AG20443 (cell line): ENCODE measurements at places on chromosomes 4 and X.
A peak's percentile ranks its signal among the peaks of the same experiment; 100 is the strongest.

DNA sequence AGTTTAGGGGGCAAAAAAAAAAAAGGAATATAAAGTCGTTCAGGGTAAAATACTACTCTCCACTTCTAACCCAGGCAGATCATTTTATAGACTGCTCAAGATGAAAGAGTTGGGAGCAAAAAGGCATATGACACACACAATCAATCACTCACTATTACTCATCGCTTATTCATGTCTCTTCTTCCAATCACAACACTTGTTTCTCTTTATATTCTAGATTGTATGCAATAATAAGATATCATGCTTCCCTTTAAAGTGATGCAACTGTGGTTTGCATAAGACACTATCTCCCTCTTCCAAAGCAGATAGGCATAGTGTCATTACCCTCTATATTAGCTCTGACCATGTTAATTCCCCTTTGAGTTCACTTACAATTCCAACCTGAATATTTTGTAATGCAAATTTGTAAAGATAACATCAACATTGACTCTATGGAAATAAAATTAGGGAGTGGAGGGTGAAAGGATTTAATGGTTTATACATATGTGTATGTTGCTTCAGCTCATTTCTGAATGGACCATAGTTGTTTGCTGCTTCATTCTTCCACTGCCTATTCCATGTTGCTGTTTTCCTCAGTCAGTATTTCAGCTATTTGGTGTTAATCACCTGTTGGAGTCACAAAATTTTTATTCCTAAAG, 154.9 kb upstream of the EPHA5 start:
- no peak for DNase-seq

DNA sequence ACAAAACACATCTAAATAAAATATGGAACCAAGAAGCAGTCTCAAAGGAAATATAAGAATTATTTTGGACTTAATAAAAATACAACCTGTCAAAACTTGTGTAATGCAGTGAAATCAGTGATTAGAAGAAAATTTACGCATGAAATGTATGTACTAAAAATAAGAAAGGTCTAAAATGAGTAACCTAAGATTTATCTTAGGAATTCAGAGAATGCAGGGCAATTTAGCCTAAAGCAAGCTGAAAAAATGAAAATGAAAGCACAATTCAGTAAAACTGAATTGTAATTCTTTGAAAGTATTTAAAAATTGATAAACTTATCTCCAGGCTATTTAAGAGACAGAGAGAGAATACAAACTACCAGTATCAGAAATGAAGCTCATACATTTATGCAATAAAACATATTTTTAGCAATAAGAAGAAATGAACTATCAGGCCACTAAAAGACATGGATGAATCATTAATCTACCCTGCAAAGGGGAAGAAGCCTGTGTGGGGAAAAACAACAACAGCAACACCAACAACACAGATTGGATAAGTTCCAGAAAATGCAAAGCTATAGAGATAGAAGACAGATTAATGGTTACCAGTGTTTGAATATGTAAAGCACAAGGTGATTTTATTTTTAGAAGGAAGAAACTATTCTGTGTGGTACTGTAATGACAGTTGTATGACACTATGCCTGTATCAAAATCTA, 442.0 kb upstream of the ADGRL3 start:
- DNase-seq: no peak

DNA sequence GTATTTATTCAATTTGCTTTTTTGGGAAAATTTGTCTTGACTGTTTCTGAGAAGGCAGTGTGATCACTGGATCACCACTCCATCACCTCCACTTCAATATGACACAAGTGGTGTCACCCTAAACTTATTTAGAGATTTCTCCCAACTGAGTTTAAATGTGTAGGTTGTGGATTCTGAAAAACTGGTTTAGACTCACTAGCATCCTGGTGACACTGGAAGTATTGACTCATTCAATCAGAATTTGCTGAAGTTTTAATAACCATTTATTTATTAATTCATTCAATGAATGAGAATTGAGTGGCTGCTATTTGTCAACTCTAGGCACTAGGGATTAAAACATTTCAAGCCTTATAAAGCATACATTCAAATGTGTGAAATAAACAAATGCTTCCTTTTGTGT, 819.1 kb upstream of the EPHA5 start:
- no peak for DNase-seq

DNA sequence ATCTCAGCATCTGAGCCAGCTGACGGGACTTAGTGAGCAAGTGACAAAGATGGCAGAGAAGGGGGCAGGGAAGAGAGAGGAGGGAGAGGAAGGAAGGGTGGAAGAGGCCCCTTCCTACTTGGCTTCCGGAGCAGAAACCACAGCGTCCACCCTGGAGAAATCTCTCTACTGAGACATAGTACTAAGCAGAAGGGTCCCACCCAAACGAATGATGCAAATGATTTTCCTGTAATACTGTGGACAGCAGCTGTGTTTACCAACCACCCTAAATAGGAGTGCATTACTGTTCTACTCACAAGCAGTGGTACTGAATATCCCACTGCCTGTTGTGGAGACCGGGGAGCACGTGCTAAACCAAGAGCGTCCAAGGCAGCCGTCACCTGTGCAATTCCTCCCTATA, 29.4 kb downstream of the DTHD1 start:
- no peak for DNase-seq

- DNase-seq: no peak
Observed at GRCh38 chr4:83438719-83439118, 16.9 kb downstream of the HELQ start.

- no peak for DNase-seq
Observed at GRCh38 chrX:24480400-24480865, 15.3 kb downstream of the PDK3 start.

DNA sequence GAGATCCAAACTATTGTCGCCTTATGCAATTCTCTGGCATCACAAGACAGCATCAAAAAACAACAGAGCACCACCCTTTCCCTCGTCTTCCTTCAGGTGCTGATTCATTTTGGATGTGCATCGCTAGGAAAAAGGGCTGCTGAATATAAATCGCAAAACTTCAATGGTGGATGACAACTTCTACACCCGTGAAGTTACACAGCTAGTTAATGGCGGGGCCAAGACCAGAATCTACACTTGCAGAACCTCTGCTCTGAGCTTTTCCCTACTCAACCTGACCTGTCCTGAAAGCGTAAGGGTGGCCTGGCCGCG, 674 bp downstream of the GNPDA2 start:
- no peak for DNase-seq

GRCh38 chr4:158913766-158914165, 144.9 kb downstream of the FNIP2 start:
- DNase-seq: peak; percentile 24

GRCh38 chr4:2220016-2220630, 21.8 kb downstream of the HAUS3 start:
- peak; percentile 86 for DNase-seq

DNA sequence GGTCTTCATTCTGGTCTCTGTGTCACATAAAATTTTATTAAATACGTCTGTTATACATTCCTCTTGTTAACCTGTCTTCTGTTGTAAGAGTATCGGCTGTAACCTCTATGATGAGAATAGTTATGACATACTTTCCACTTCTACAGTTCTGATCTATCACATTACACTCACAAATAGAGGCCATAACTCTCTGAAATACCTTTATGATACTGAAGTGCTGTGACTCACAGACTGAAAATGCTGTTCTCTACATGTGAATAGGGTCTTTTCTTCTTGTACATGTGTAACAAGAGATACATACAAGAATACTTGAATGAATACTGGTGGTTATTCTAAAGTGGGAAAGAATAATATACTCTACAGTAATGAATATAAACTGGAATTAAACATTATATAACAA, 1047.6 kb downstream of the TECRL start:
- no peak for DNase-seq

DNA sequence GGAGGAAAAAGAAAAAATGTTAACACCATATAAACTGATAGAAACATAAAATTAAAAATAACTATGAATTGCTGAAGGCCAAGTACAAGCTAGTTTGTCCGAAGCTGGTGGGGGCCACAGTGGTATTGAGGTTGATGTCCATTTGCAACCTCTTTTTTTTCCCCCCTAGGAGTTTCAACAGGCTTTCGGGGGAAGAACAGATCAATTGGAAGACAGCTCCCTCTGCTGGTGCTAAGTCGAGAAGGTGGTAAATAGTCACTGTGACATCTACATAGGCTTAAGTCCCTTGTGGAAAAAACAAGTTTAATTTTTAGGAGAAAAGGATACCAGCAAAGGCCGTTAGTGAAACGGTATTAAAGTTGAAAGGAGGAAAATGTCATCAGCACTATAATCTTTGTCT, 115.7 kb upstream of the ZXDA start:
- DNase-seq: peak; percentile 16

GRCh38 chr4:8396762-8397406, 43.6 kb downstream of the ACOX3 start:
- DNase-seq: no peak

DNA sequence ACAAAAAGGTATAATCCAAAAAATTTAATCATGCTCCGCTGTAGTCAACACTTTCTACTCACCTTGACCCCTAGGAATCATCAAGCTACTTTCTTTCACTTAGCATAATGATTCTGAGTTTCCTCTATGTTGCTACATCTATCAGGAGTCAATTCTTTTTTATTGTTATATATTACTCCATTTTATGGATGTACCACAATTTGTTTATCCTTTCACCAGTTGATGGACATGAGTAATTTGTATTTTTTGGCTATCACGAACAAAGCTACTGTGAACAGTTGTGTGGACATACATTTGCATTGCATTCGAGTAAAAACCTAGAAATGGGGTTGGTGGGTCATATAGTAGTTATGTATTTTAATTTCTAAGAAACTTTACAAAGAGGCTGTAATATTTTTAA, 102.9 kb downstream of the PRSS12 start:
- DNase-seq: no peak

GRCh38 chr4:87559090-87559837, 30.1 kb upstream of the SPARCL1 start:
- no peak for DNase-seq

- DNase-seq: no peak
Observed at GRCh38 chr4:159902648-159903047, 799.8 kb downstream of the RAPGEF2 start.

- DNase-seq: no peak
Observed at GRCh38 chr4:183197140-183197539, 98.1 kb downstream of the WWC2 start.

GRCh38 chr4:101103381-101104142, 243.8 kb downstream of the PPP3CA start:
- DNase-seq: no peak

DNA sequence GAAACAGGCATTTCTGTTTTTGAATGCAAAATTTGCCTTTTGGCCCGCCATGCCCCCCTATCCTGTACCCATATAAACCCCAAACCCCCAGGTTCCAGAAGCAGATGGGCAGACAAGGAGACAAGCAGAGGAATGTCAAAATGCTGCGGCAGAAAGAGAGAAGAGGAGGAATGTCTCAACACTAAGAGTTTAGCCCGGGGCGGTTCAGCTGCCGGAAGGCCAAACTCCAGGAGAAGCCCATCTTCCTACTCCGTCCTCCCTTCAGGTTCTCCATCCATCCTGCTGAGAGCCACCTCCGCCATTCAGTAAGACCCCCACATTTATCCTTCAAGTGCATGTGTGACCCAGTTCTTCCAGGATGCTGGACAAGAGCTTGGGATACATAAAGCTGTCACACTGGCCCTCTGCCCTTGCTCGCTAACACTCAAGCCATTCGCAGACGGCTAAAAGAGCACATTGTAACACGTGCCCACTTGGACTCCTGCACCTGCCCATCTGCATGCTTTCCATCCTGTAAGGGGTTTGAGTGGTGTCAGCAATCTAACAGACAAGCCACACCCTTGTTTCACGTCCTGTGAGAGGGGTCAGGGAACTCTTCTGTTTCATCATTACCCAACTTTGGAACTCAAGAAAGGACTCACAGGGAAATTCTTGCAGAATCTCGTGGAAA, 31.3 kb downstream of the TLR10 start:
- no peak for DNase-seq

GRCh38 chrX:22097012-22097694, 65.0 kb downstream of the PHEX start:
- DNase-seq: peak; percentile 13
